Activated CD8-positive, alpha-beta memory T cell treated with anti-CD3 and anti-CD28 coated beads for 1 hour (primary cell): ENCODE measurements at places on chromosomes 12 and 14.

- DNase-seq: no peak
Measured at GRCh38 chr14:100076606-100077005, 11.4 kb downstream of the EVL start.

DNA sequence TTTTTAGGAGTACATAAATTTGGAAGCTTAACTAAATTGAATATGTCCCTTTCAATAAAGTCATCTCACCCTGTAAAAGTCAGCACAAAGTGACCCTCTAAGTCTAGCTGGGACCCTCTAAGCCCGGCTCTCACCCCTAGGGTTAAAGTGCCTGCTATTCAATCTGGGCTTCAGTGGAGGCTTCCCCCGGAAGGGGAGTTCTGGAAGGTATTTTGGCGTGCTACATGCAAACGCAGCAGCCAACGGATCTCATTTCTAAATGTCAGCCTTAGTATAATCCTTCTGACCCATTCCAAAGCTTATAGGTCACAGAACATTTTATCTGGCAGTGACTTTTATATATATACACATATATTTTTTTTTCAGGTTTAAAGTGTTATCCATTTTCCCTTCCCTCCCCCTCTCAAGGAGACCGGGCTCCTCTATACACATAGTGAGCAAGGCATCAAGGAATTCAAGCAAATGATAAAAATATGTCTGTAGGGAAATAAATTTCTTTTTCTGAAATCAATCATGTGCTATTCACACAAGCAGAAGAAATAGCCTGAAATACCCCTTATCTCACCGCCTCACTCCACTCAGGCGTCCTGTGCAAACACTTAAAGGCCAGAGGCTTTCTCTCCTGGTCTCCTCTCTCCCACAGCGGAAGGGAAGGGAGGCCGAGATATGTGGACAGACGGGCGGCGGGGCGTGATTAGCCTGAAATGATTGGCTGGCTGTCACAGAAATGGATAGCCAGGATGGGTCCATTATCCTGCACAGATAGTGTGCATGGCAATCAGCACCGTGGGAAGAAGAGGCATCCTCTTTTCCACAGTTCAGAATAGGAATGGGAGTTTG lies 301.7 kb downstream of the GALC start:
- DNase-seq: no peak

DNA sequence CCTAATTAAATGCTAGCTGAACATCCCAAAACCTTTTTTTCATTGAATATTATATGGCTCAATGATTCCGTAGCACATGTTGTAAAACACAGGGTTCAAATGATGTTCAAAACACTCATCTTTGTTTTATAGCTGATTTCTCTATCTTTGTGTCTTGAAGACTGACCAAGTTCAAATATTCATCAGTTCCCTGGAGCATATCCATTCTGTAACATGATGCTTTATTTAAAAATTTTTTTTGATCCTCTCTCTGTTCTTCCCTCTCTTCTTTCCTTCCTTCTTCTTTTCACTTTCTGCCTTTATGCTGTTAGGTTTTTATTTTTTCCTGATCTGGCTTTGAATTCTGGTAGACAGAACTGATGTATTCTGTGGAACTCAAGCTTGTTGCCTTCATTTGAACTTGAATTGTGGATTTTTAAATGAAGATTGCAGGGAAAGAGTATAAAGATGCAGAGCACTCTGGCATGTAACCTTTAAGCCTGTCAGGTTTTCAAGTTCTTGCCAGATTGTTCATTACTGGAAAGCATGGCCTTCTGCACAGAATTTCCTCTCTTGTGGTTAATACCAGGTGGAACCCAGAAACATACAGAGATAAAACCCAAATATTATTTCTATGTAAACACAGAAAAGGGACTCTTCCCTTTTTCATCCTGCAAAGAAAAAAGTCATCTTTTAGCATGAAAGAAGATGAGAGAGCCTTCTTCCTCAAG lies 39.5 kb downstream of the PROX2 start:
- no peak for DNase-seq

- no peak for DNase-seq
Measured at GRCh38 chr14:20934148-20934762, 21.0 kb upstream of the RNASE2 start.

DNA sequence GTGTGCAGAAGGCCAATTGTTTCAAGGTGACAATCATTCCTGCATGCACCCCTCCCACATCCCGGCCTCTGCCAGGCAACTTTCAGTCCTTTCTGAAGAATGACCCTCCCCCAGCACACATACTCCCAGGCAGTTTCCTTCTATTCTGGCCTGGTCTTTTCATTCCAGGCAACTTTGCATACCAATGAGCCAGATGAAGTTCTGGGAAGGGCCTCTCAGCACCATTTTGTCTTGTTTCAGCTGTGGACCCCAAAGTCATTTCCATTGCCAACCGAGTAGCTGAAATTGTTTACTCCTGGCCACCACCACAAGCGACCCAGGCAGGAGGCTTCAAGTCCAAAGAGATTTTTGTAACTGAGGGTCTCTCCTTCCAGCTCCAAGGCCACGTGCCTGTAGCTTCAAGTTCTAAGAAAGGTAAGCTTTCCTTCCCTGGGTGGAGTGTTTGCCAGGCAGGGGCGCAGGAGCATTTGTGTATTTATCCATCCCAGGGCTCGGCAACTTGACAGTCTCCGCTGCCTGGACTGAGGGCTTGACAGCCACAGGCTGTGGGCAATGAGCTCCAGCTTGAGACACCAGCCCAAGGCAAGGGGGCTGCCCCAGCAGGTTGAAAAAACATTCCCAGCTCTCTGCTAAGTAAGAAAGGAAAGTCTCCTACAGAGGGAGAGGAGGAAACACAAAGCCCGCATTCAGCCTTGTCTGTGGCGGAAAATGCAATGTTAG lies 16.4 kb downstream of the BCL2L14 start:
- DNase-seq: no peak

GRCh38 chr12:92619026-92619425 lies 83.8 kb upstream of the PLEKHG7 start:
- DNase-seq: no peak

GRCh38 chr12:116433249-116433648 lies 125.9 kb upstream of the MAP1LC3B2 start:
- no peak for DNase-seq

GRCh38 chr12:131491916-131492490 lies 218.9 kb upstream of the SFSWAP start:
- no peak for DNase-seq

- no peak for DNase-seq
Measured at GRCh38 chr12:8014836-8015235, 17.7 kb upstream of the FOXJ2 start.
